Stimulated activated CD4-positive, alpha-beta T cell treated with anti-CD3 and anti-CD28 coated beads, Interleukin-1b, Interleukin-23, amount 100 ng/mL, for 1 hour (primary cell): ENCODE measurements at places on chromosomes 11 and 22.

DNA sequence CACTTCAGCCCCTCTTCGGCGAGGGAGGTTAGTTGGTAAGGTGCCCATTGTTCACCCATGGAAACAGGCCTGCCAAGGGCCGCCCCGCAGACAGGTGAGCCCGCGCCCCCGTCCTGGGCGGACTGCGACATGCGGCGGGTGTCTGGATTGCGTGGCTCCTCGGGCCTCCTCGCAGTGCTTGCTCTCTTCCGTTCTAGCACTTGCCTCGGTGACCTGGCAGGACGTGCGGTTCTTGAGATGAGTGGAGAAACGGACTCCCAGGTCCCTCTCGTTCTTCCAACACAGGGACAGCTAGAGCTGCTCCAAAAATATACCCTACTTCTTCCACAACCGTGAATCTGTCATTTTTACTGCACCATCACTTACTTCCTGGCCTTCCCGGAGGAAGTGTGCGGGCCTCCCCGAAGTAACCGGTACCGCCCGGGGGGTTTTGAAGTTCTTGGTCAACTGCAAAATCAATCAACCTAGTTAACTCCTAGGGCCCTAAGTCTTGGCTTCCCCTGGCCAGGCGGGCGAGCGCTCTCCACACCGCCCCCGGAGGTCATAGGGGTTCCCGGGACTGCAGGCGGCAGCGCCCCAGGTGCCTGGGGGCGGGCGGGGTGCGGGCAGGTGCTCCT, 745 bp upstream of the ZBTB44 start:
- peak; percentile 7 for DNase-seq

DNA sequence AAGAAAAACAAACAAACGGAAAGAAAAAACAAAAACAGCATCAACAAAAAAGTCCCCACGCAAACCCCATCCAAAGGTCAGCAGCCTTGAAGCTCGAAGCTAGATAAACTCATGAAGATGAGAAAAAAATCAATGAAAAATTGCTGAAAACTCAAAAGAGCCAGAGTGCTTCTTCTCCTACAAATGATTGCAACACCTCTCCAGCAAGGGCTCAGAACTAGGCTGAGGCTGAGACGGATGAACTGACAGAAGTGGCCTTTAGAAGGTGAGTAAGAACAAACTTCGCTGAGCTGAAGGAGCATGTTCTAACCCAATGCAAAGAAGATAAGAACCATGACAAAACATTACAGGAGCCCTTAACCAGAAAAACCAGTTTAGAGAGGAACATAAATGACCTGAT, 18.4 kb upstream of the FTH1 start:
- no peak for DNase-seq

DNA sequence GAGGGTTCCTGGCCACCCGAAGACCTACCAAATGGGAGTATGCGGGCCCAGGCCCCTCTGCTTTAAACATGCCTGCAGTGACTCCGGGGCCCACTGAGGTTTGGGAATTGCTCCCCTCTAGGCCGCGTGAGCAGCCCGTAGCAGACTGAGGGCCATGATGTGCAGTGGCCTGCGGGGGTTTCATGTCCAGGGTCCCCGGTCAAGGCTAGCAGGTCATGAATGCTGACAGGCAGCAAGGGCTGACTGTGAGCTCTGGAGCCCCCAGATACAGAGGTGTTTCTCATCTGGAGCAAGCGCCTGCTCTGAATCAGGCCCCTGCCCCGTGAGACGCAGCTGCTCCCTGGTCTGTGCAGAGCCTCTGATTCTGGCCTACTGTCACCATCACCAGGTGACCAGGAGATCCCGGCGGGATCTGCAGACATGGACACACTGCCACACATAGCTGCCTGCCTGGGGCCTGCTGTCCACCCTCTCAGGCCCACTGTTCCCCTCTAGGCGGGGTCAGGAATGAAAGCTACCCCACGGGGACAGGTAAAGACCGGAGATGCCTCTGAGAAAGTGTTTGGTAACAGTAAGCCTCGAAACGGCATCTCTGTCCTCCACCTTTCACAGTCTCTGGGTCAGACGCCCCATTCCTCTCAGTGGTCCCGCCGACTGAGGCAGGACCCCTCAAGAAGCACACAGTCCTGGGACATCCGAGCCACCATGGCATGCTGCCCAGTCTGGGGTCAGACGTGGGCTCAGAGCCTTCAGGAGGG, 73.3 kb downstream of the PARVB start:
- no peak for DNase-seq

GRCh38 chr22:39287076-39287725, 32.2 kb downstream of the RPL3 start:
- DNase-seq, result no peak

DNA sequence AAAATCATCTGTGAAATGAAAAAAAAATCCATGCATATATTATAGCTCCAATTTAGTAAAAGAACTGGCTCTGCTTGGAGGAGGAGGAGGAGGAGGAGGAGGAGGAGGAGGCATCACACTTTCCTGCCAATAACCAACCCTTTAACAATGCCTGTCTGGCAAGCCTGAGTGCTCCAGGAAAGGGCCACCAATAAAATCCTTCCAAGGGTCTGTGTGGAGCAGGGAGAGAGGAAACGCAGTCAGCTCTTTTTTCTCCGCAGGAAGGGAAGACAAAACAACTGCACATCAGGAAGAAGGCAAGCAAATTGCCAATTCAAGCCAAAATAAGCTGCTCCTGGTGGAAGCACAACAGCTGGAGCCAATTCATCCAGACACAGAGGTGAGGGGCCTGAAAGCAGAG, 139.0 kb downstream of the KCNC1 start:
- no peak for DNase-seq

DNA sequence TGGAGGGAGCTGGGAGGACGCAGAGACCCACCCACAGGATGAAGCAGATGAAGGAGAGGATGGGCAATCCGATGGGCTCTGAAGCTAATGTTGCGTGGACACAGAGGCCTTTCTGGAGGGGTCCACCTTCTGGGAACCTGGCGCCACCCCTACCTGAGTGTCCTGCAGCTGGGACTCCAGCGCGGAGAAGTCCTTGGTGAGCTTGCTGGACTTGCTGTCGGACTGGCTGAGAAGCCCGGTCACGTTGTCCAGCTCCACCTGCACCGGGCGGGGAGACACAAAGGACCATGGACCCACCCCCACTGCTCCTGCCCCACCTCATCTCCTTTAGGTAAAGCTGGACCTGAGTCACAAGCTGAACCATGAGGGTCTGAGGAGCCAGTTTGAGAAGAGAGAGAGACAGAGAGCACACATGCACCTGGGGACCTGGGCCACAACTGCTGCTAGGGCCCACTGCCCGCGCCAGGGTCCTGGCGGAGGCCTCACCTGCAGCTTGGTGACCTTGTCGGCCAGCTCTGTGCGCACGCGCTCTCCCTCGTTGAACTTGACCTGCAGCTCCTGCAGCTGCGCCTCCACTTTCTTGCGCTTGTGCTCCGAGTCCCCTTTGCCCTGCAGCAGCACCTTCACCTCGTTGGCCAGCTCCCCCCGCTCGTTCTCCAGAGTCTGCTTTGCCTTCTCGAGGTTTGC, 40.8 kb downstream of the APOL1 start:
- DNase-seq, result no peak

- no peak for DNase-seq
Measured at GRCh38 chr11:130711193-130711592, 205.1 kb downstream of the SNX19 start.

DNA sequence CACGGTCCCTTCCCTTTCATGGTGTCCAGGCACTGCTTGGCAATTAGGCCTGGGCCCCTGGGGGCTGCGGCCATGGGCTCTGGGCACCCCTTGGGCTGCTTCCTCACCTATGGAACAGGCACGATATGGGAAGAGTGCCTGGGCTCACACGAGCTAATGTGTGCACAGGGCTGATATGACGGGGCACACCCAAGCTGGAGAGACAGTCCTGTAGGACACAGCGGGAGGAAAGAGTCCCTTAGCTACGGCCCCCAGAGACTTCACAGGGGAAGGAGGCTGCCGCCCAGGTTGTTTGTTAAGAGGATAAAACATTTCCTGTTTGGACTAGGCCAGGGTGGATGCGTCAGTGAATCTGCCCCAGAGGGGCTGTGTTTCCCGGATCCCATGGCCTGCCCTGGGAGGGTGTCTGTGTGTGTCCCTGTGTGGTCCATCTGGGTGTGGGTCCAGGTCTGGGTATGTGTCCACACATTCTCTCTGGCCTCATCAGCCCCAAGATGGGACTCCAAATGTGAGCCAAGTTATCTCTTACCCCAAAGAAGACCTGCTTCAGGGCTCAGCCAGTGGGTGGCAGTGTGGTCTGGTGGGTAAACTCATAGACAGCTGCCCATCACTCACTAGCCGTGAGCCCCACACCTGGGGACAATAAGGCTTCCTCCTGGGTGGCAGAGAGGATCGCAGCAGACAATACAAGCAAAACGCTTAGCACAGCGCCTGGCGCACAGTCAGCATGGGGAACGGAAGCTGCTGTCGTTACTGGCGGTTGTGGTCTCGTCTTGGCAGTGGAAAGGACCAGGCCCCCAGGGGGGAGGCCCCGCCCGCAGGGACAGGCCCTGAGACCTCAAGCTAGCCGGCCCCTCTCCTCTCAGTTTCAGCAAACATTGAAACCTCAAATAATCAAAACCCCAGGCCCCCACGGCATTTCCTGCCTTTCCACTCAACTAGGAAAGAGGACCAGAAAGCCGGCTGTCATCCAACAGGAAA, 3.2 kb upstream of the EMID1 start:
- no peak for DNase-seq

DNA sequence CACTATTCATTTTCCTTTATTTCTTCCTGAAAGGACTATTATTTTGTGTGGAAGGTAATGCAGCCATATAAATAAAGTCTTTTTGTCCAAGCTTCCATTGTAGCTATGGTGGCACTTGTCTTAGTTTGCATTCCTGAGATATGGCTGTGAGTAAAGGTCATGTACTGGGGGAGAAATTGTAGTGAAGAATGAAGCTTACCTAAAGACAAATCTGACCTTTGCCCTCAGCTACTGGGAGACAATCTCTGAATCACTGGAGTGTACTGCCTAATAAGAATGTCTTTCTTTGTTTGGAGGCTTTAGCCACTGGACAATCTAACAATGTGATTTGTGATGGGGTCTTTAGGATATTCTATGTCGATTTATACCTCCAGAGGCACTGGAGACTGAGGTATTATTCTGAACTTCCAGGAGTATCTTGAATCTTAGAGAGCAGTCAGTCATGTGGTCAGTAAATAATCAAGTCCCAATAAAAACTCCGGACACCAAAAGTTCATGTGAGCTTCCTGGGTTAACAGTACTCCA, 39.7 kb upstream of the OR5AK2 start:
- no peak for DNase-seq

DNA sequence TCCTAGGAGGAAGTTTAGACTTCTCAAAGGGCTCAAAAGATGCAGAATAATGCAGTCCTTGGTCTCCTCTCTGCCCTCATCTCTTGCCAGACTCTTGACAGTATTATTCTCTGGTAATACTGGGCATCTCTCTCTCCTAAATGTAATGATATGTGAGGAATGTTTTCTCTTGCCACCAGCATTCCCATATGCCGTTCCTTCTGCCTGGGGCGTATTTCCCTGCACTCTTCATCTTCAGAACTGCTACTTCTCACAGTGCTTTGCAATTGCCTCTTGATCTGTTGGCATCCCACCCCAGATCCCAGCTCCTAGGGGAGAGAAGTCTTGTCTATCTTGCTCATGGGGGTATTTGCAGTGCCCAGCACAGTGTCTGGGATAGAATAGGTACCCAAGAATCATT, 107.4 kb downstream of the RASSF10 start:
- no peak for DNase-seq

- DNase-seq, result no peak
Measured at GRCh38 chr11:134524896-134525845, 113.1 kb upstream of the B3GAT1 start.

DNA sequence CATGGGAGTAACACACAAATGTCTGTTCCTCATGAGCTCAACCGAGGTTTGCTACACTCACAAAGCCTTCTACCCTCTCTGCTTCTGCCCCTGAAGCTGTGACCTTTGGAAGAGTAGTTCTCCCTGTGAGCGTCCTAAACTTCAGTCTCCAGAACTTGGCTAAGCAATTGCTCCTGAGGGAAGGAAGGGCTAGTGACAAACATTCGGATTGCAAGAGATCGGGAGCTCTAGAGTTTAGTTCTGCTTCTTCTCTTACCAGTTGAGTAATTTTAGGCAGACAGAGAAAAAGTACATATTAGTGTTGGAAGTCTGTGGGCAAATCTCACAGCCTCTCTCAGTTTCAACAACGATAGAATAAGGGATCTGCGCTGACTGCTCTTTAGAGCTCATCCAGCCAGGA, 27.3 kb upstream of the ELF5 start:
- no peak for DNase-seq

DNA sequence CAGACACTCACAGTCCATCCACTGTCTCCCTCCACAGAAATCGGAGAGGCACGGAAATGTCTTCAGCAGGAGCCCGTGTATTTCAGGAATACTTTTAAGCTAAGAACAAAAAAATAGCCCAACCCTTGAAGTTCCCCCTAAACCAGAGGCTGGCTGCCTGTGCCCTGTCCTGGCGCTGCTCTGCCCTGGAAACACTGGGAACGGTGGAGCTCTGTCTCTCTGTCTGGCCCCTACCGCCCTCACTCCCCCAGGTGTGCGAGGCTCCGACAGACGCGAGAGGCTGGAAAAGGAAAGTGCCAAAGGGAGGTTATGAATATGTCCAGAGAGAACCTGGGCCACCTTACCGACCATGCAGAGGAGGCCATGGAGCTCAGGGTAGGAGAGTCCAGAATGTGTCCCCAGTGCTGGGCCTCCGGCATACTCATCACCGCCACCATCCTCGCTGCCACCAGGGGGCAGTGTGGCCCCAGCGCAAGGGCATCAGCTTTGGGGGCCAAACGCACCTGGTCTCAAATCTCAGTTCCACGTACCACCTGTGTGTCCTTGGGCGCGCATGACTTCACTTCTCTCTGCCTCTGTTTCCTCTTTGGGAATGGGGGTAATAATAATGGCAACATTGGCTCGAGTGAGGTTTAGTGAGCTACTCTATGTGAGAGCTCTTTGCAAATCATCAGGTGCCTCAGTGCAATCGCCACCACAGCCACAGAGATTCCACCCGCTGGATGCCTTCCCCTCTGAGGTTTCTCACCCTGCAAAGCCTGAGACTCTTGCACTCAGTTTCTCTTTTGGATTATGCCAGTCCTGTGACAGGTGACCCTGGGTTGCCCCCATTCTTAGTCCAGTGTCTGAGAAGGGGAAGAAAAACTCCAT, 10.4 kb upstream of the SLCO2B1 start:
- peak; percentile 48 for DNase-seq

DNA sequence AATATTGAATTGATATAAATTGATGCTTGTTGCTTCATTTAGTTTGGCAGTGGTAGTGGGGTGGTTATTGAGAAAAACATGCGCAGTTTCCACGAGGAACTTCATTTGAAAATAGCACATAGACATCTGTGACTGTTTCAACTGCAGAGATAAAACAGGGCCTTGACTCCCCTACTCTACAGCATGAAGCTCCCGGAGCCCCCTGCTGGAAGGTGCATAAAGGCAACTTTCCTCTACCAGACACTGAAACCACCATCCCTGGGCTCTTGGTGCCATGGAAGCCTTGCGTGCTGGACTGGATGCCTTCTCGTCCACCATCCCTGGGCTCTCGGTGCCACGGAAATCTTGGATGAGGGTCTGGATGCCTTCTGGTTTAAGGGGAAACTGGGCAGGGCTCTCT, 195.9 kb downstream of the CSNK2A3 start:
- no peak for DNase-seq
